ENCODE measurements at places on chromosomes 2 and 18.

DNA sequence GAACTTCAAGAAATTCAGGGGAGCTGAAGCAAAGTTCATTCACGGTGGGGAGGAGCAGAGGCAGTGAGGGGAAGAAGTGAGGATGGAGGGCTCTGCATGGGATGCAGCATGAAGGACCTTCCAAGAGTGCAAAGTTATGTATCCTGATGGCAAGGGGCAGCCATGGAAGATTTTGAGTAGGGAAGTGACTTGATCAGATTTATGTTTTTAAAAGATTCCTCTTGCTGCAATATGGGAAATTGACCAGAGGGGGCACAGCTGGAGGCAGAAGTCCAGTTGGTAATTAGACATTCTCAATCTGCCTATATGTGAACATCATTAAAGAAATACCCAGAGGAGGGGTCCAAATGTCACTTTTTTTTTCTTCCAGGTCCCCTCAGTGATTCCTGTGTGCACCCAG lies 21.5 kb upstream of the ANXA4 start:
- DNase-seq: no peak

- DNase-seq: no peak
Measured at GRCh38 chr2:236171680-236172254, 3.6 kb upstream of the GBX2 start.

- no peak for DNase-seq
Measured at GRCh38 chr18:79723036-79723435, 43.4 kb downstream of the CTDP1 start.

DNA sequence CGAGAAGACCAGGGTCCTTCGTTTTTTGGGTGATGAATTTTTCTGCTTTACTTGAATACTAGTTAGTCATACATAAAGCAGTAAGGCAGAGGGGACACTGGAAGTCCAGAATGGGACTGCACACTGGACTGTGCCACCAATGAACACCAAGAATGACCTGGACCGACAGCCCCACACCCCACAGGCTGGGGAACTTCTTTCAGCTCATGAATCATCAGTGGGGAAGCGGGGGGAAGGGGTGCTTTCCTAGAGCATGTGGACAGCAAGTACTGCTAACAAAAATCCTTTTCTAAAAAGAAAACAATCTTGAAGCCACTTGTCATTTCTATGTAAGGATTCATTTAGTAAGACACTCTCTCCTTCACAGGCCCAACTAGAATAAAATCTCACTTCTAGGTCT lies 86.0 kb downstream of the DTNB start:
- DNase-seq: no peak

DNA sequence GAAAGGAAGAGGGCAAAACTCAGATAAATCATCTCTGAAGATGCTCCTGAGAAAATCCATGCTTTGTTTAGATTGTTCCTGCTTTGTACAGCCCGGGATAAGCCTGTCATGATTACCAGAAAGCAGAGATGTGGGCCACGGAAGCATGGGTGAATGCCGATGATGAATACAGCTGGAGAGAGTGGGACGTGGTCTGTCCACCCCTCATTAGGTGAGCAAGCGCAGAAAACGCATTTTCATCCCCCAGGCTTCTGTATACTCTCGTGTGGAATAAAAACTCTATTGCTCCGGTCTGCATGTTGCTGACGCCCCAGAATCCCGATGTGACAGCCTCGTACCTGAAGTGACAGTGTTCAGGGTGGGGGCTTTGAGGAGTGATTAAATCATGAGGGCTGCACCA lies 52.0 kb upstream of the SALL3 start:
- no peak for DNase-seq

DNA sequence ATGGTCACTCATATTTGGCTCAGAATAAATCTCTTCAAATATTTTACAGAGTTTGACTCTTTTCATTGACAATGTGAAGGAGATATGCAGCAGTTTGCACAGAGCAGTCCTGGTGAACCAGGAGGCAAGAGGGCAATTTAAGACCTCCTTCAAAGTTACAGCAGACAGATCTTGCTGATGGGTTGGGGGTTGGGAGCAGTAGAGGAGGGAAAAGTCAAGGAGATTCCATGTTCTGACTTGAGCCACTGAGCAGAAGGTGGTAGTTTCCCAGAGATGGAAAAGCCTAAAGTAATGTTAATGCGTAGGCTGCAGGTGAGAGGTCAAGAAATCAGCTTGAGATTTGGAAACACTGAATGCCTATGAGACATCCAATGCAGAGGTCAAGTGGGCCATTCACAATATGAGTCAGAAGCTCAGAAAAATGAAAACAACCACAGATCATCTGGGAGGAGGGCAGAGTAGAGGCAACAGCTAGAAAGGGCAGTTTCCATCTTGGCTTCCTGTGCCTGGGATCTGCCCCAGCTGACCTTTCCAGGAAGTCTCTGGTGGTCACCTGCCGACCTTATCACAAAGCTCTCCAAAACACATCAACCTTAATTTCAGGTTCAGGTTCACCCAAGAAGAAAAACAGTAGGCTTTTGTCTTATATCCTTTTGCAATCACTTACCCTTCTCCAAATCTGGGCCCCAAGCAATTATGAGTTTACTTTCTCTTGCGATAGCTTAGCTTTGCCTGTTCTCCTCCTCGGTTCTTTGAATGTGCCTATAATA lies 197.5 kb upstream of the ARL4C start:
- no peak for DNase-seq

- DNase-seq: no peak
Measured at GRCh38 chr2:11856095-11856494, 109.7 kb downstream of the LPIN1 start.

Measured in activated CD4-positive, alpha-beta T cell treated with anti-CD3 and anti-CD28 coated beads for 1 hour (primary cell).